NCI-H1694 (cell line): ENCODE measurements at places on chromosomes 1 and 21.

GRCh38 chr21:21034036-21034435, 35.8 kb downstream of the NCAM2 start:
- DNase-seq, result no peak

DNA sequence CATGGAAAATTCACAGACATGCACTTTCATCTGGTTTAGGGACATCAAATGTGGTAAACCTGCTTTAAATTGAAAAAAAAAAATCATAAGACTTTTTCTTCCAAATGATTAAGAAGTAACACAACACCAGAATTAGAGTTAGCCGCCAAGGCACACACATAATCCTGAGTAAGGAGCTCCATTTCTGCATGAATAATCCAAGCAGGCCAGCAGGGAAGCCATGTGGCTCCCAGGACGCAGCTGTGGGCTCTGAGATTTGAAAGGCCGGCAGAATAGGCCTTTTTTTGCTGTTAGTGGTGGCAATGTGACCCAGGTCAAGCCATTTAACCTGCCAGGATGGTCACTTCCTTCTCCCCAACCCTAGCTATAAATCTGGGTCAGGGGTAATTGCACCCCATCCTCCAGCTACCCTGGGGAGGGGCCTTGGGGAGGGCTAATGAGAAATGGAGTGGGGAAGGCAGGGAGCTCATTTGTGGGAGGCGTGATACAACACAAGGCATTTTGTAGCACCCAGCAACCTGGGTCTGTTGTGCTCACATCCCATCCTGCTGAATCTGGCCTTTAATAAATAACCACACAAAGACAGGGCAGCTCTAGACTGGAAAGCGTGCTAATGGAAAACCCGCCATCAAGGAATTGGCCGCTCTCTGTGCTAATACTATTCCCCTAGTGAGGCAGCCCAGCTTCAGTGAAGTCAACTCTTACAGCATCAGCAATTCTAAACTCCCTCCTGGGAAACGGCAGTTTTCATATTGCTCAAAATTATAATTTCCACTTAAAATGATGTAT, 178.5 kb downstream of the RHOU start:
- no peak for DNase-seq

GRCh38 chr1:67685558-67686266, 711 bp downstream of the GADD45A start:
- no peak for DNase-seq

DNA sequence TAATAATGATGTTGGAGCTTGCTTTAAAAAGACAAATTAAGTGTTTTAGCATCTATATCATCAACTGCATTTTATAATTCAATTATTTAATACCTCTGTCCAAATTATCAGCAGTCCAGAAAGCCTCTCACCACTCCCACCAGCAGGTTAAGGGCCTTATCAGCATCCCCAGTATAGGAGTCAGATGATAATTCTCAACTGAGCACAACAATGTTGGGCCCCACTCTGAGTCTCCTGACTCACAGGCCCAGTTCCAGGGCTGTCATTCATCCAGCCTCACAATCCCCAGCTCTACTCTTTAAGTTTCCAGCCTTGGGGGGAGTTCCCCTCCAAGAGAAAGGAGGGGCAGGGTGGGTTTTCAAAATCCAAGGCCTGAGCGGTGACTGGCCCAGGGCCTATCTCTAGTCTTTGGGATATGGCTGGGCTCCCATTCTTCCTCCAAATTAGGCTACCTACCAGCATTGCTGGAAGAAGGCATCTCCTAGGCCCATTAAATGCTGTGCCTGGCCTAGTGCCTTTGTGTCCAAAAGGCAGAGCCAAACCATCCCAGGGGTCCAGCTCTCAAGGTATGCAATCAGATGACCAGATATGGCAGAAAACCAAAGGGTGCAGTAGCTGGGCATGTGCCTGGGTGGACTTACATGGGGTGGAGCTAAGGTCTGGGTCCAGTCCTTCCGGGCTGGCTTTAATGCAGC, 134.1 kb downstream of the GLUL start:
- DNase-seq, result no peak

- DNase-seq, result no peak
Observed at GRCh38 chr1:205355075-205355453, 1.7 kb downstream of the KLHDC8A start.

GRCh38 chr1:29424266-29424665, 187.9 kb downstream of the PTPRU start:
- DNase-seq, result no peak

GRCh38 chr1:182570611-182570970, 18.5 kb downstream of the RNASEL start:
- no peak for DNase-seq

DNA sequence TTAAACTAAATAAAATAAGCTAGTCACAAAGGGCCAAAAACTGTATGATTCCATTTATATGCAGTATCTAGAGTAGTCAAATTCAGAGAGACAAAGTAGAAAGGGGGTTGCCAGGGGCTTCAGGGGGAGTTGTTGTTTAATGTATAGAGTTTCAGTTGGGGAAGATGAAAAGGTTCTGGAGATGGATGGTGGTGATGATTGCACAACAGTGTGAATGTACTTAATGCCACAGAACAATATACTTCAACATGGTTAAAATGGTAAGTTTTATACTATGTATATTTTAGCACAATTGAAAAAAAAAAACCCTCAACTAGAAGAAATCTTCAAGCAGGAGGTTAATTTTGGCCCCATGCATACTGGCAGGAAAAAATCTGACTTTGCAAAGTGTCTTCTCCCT, 24.3 kb downstream of the VAV3 start:
- DNase-seq, result no peak

DNA sequence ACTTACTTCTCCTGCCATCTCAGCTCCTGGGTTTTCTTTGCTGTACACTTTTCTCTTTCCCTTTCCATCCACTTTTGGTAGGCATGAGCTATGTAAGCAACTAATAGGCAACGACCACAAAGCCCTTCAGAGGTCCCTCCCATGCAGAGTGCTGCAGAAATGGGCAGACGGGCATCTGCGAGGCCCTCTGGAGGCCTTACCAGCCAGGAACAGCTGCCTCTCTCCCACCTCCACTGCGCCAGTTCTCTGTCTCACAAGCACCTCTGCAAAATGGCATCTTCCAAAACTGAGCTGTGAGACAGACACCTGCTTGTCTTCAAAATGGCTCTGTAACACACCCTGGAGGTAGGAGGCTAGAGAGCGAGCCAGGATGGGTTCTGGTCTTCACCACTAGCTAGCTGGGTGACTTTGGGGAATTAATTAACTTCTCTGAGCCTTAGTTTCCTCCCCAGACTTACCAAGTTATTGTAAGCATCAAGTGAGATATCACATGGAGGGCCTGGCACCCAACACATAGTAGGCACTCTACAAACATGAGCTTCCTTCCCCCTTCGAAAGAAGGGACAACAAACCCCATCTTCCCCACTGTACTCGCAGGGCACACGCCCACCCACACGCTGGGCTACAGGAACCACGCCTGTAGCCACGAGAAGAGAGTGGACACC, 62.0 kb downstream of the BCAR3 start:
- peak; percentile 23 for DNase-seq

DNA sequence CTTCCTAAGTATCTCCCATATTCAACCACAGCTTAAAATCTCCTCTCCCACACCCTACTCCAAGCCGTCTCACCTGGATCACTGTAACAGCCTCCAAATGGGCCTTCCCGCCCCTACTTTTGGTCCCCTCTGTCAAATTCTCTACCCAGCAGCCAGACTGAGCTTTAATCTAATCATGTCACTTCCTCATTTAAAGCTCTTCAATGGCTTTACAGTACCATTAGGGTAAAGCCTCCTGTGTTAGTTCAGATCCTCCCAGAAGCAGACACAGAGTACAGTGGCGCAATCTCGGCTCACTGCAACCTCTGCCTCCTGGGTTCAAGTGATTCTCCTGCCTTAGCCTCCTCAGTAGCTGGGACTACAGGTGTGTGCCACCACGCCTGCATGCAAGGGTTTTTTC, 46.8 kb upstream of the PSEN2 start:
- no peak for DNase-seq

- no peak for DNase-seq
Observed at GRCh38 chr1:66809736-66810326, 8.8 kb upstream of the INSL5 start.
